ENCODE measurements at places on chromosomes 16 and 17. TPM values are rescaled to one million over a fixed set of nuclear protein-coding genes. Genes with fewer than 3 reads are reported as not detected.
A peak's percentile ranks its signal among the peaks of the same experiment; 100 is the strongest.

- no peak for DNase-seq
These were observed 295.8 kb downstream of the FOXL1 start for GRCh38 chr16:86874141-86874540.

- peak; percentile 31 for DNase-seq
These were observed 9.3 kb downstream of the GAS2L2 start for GRCh38 chr17:35743626-35744328.

DNA sequence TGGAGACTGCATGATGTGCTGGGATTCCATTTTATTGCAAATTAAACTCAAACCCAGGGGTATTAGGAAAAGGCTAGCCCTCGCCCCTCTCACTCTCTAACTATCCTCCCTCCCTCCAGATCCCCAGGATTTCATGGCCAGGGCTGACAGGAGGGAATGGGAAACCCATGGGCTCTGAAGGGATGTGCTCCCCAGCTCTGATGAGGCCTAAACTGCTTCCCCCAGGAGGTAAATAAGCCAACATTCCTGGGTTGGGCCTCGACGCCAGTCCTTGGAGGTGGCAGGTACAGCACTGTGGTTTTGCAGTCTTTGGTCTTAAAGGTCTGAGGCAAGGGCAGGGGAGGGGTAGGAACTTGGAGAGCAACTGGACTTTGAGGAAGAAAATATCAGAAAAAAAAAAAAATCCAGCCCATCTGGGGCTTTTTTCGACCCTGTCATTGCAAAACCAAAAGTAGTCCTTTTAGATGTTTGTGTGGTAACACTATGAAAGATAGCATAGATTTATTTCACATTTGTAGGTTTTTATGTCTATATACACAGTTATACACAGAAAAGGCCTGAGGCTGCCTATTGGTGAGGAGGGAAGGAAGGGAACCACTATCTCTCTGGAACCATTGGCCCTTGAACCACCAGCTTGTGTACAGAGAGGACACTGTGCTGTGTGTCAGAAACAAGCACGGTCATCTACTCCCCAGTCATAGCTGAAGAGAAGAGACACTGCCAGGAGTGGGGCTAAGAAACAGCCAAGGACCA lies 12.0 kb downstream of the C17orf113 start:
- no peak for DNase-seq

GRCh38 chr17:49995055-49995738 lies at the start of gene DLX3:
TSS of gene DLX3 (minus strand) at chr17:49995224. CDS start at chr17:49994998, 226 bp downstream.
- peak; percentile 68 for DNase-seq

- no peak for DNase-seq
These were observed 28.7 kb upstream of the ATF7IP2 start for GRCh38 chr16:10356870-10357842.

DNA sequence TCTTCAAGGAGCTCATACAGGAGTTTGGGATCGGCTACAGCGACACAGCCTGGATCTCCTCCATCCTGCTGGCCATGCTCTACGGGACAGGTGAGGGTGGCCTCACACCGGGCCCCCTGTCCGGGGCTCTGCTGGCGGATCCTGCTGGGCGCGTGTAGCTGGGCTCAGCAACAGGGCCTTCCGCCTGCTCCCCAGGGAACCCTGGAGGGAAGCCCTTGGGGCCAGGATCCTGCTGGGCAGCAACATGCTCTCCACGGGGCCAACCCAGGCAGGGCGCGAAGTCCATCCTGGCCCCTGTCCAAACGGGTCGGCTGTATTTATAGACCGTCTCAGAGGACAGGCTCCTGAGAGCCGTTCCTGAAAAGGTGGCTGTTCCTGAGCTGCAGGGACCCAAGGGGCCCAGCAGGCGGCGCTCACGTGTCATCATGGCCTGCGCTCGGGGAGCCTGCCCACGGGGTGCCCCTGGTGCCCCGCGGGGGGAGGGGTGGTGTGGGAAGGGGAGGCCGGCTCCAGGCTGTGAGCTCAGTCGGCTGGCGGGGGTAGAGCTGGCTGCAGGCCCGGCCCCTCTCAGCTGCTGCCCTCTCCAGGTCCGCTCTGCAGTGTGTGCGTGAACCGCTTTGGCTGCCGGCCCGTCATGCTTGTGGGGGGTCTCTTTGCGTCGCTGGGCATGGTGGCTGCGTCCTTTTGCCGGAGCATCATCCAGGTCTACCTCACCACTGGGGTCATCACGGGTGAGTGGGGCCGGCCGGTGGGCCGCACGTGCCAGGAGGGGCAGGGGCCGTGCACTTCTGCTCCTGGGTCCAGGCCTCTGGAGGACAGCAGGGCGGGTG lies 7.5 kb downstream of the SLC16A3 start:
- peak; percentile 75 for DNase-seq

DNA sequence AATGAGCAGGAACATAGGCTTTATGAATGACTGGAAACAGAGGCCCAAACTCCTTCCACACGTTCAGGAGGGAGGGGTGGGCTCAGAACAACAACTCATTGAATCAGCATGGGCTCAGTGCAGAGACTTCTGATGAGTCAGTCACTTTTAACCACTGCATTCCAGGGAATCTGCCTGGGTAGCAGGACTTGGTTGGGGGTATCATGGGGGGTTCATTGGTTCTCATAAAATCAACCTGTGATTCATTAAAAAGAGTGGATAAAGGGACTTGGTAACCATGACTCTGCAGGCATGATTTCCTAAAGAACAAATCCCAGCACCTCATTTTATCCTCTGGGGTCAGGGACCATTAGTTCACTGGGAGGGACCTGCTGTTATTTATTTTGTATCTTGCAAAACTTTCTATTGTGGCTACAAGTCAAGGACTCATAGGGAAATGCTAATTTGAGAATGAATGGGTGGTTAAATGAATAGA lies 13.8 kb downstream of the ITGB3 start:
- no peak for DNase-seq

GRCh38 chr16:70473446-70474319 lies 19.3 kb downstream of the FCSK start:
- DNase-seq = no peak

DNA sequence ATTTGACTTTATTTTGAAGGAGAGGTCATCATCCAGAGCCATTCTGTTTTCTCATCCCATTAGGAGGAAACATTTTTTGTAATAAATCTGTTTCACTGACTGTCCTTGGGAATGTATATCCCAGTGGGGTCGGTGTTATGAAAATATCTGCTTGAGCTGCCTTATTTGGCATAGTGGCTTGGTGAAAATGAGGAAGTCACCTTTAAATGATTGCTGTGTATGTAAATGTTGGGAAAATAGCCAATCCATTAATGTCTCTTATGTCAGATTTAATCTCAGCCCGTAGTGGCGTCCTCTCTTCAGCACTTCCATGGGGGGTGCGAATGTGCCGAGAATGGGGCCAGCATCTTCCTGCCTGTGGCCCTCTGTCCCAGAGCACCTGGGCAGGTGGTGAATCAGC lies 57.6 kb downstream of the BANP start:
- DNase-seq = no peak

GRCh38 chr16:19238406-19238805 lies 47.1 kb upstream of the CLEC19A start:
- no peak for DNase-seq

DNA sequence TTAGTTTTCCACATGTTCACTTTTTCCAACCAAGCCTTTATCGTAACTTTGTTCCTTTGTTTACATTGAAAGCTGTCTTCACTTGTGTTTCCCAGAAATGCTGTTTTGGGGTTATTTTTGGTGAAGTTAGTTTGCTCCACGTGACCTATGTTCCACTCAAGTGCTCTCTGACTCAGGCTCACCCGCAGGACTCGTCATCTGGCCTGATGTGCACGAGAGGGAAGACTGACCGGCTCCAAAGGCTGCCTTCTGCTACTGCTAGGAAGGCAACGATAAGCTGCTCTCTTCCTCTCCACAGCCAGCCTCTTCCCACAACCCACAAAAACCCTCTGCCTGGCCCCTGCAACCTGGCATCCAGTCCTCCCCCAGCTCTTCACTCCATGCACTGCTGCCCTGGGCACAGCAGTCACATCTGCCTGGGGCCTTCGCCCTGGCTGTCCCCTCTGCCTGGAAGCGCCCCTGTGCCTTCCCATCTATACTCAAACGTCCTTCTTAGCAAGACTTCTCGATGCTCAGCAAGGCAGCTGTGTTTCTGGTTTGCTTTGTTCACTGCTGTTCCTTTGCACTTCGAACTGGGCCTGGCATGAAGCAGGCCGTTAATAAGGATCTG lies 28.0 kb downstream of the ZCCHC14 start:
- DNase-seq = peak; percentile 61

DNA sequence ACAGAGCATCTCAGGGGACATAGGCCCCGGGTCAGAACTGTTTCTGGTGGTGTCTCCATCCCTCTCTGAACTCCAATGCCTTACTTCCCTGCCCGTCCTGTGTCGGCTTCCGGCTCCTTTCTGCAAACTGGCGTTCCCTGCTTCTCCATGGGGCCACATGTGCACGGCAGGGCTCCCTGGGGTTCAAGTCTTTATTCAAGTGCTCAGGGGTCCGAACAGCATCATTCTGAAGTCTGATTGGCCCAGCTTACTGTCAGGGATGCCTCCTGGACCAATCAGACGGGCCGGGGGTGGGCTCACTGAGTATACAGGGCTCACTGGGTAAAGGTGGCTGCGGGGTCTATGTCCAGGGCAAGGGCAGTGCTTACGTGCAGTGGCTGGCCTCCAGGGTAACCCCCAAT lies 17.1 kb downstream of the C16orf82 start:
- DNase-seq = no peak

DNA sequence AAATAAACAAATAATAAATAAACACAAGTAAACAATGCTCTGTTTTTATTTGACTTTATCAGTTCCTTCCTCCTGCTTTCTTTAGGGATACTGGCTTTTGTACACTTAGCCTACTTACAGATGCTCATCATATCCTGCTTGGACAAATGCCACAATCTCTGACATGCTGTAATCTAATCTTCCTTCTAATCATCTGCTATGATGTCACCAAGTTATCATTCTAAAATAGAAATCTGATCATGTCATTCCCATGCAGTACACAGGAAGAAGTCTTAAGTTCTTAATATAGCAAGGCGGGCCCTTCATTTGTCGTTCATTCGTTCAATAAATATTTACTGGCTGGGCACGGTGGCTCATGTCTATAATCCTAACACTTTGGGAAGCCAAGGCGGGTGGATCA lies 9.1 kb upstream of the UBB start:
- no peak for DNase-seq

DNA sequence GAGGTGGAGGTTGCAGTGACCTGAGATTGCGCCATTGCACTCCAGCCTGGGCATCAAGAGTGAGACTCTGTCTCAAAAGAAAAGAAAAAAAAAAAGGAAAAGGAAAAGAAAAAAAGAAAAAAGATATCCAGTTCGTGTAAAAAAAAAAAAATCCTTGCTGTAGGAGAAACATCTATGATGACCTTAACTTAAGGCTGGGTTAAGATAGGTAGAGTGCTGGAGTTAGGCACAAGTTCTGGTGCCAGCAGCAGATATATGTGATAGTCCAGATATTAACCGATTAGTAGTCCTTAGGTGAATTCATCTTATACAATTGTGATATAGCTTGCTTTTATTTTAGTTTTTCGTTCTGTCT lies 17.2 kb downstream of the PSMD11 start:
- no peak for DNase-seq

DNA sequence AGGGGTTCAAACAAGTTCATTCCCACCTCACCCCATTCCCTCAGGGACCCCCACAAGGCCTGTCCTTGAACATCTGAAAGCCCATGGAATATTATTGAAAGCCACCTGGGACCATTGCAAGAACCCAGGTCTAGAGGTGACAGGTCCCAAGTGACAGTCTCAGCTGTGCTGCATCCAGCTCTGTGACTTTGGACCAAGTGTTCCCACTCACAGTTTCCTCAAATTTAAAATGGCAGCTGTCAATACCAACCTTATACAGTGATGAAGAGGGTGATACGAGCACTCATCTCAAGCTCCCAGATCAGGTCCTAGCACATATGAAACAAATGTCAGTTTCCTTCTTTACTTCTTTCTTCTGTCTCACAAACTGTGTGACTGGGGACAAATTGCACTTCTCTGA lies 9.1 kb downstream of the ERAL1 start:
- no peak for DNase-seq

- DNase-seq = no peak
These were observed 38.7 kb downstream of the STH start for GRCh38 chr17:46037722-46038255.

DNA sequence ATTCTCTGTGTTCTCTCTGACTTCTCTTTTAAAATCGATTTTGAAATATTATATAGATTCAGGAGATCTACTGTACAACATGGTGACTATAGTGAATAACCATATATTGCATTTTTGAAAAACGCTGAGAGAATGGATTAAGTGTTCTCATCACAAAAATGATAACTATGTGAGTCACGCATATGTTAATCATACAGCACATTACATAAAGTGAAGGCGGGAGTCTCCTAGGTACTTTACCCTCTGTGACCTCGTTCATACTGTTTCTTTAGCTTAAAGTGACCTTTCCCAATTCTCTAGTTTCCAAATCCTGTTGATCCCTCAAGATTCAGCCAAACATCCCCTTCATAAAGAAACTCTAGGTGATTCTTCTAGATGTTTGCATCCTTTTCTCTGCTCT lies 3.1 kb upstream of the KRTAP3-2 start:
- no peak for DNase-seq

- DNase-seq = no peak
These were observed 93.6 kb upstream of the DYNLRB2 start for GRCh38 chr16:80447241-80447640.

DNA sequence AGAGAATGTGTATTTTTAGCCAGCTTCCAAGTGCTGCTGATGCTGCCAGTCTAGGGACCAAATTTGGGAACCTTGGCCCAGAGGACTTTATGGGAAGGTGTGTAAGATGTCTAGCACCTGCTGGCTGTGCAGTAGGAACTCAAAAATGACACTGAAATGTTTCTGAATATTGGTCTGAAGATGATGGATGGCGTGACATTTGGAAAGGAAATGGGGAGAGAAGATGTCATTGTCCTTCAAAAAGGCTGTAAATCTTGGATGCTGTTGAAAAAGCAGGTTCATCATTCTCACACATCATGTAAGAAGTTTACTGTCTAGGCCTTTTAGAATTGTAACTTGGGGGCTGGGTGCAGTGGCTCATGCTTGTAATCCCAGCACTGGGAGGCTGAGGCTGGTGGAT lies 6.7 kb downstream of the EPN2 start:
- no peak for DNase-seq

- no peak for DNase-seq
These were observed 1.1 kb upstream of the FASN start for GRCh38 chr17:82098939-82099763.

GRCh38 chr17:39450051-39450450 lies 1.0 kb downstream of the MED1 start:
- no peak for DNase-seq

Gene SHBG
- 0.89 TPM for total RNA-seq

Gene KRT20
- total RNA-seq = 0.32 TPM

Gene SCNN1G
- total RNA-seq = 0.09 TPM

Gene CCR7
- 1.3 TPM for total RNA-seq

Gene CYTH1
- total RNA-seq = 51.1 TPM

Gene IRX5
- total RNA-seq = 0.12 TPM

Gene SP2
- 17.4 TPM for total RNA-seq
